Dermis microvascular lymphatic vessel endothelial cell (primary cell): ENCODE measurements at places on chromosomes 6 and 20. TPM values are rescaled to one million over a fixed set of nuclear protein-coding genes. Genes with fewer than 3 reads are reported as not detected.

The TMEM151B gene
- not detected in 2 replicates for total RNA-seq

The TBXT gene
- total RNA-seq = not detected in 2 replicates

The FKBP1C gene
- total RNA-seq = 3.1 and 4.6 TPM in 2 replicates

The PRSS35 gene
- not detected in 2 replicates for total RNA-seq

The CTAGE9 gene
- not detected in 2 replicates for total RNA-seq
